ENCODE measurements at places on chromosomes 13 and 19.

DNA sequence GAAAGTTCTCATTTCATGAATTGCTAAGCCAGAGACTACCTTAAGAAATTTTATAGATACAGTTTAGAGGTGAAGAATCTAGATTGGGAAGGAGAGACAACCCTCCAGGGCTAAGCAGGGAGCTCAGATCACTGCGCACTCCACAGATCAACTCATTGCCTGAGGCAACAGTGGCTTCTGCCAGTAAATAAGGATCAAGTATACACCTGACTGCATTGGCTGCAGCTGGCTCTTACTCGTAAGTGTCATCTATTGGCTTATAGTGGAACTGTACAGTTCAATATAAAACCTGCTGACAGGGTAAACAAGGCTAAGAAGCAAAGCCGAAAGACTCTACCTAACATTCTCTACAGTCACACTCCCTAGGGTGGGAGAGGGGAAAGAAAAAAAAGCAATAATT is 18.0 kb upstream of the C1QTNF9B start:
- no peak for DNase-seq

- DNase-seq: no peak
Measured at GRCh38 chr13:82010780-82011179, 1669.9 kb upstream of the SPRY2 start.

DNA sequence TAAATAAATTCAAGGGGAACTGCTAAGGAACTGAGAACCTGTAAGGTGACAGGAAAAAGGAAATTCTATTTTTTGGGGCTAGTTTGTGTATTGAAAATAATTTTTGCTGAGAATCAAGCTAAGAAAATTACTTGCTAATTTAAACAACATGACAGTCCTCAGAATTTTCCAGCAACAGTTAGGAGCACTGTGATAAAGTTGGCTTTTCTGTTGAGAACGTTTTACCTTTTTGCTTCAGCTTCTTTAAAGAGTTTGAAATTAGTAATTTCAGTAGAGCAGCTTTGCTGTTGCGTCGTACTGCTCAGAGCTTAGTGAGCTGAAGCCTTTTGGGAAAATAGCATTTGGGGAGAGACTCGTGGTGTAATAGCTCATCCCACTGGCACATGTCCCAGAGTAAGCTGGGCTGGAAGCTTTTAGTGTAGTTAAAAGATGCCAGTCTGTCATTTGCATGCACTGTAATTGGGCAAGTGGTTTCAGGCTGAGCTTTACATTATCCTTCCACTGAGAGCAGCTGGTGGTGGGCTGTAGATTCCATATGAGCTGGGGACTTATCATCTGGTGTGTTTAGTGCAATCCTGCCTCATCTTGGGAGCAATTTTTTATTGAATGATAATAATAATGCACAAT is 69.8 kb downstream of the LRCH1 start:
- no peak for DNase-seq

DNA sequence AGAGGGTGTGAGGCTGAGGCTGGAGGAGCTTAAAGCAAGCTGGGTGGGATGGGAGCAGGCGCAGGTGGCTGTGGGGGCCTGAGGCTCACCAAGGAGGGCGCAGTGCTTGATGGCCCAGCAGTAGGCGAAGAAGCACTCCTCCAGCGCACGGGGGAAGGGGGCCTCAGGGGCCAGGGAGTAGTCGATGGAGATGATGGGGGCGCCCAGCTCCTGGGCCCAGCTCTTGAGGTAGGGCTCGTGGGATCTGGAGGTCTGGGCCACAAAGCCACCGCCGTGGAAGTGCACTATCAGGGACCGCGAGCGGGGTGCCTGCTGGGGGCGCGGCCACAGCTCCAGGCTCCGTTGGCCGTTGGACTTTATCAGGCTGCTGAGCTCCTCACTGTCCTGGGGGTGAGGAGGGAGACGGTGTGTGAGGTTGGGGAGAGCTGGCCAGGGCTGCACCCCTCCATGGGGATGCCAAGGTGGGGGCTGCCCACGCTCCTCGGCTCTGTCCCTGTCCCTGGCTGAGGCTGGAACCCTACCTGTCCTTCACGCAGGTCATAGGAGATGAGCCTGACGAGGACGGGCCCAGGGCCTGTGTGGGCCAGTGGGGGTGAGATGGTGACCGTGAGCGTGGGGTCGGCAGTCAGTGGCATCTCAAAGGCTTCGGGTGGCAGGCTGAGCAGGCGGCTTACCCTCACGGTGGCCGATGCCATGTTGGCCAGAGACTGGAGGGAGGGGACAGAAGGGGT is 17.2 kb upstream of the CNFN start:
- no peak for DNase-seq

DNA sequence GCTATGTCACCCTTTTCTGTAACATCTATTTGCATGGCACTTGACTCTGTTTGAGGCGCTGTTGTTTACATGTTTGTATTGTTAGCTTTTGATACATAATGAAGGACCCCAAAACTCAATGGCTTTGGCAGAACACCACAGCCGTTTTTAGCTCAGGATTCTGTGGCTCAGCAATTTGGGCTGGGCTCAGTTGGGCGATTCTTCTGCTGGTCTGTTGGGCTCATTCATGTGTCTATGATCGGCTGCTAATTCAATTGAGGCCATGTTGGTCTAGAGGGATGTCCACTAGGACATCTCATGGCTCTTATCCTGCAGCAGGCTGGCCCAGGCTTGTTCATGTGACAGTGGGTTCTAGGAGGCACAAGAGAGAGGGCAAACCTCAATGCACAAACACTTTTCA is 33.9 kb downstream of the VSTM2B start:
- DNase-seq: no peak

- peak; percentile 50 for DNase-seq
Measured at GRCh38 chr19:29878973-29879654, 62.9 kb upstream of the URI1 start.
